ENCODE measurements at places on chromosomes 6 and 20.

- no peak for DNase-seq
These were observed 8.8 kb downstream of the SLC13A3 start for GRCh38 chr20:46642265-46642968.

GRCh38 chr6:34147906-34148630 lies 2.2 kb upstream of the GRM4 start:
- DNase-seq: no peak

- no peak for DNase-seq
These were observed 410.0 kb downstream of the PLCB1 start for GRCh38 chr20:8542110-8542486.

GRCh38 chr6:139778688-139779087 lies 404.2 kb upstream of the CITED2 start:
- no peak for DNase-seq

DNA sequence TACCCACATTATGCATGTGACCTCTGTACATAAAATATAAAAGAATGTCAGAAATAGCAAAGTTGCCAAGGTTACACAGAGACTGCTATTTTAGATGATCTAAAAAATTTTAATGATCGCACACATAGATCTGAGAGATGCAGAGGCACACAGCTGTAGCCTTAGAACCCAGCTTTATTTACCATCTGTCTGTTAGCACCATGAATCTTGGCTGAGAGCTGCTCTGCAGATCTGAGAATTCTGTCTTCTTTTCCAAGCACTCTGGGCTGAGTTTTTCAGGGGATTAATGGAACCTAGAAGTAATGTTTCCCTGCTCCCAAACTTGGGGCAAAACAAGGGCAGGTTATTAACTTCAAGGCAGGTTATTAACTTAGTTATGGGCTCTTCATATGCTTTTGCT lies 248.7 kb upstream of the JAG1 start:
- no peak for DNase-seq

DNA sequence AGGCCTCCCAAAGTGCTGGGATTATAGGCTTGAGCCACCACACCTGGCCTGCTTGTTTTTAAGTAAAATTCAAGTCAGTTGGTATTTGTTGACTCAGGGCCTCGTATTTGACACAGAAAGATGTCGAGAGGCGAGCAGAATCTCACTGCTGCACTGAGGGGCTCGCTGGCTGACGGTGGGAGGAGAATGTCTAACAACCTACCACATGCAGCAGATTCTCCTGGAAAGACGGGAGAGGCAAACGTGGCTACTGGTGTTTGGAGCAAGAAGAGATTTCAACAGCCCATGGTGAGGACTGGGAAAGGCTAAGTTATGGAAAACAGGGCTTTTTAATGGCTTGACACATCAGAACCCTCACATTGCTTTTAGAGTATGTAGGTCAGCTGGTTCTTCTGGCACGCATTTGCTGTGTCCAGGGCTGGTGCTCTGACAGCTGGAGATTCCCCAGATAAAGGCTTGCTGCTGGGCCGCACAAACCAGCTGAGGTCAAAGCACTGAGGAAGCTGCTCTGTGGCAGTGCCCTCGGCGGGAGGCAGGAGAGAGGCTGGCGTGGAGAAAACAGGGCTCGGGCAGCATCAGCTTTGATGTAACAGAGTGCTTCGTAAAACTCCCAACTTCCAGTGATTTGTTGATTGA lies 84.2 kb upstream of the FRMD1 start:
- no peak for DNase-seq

DNA sequence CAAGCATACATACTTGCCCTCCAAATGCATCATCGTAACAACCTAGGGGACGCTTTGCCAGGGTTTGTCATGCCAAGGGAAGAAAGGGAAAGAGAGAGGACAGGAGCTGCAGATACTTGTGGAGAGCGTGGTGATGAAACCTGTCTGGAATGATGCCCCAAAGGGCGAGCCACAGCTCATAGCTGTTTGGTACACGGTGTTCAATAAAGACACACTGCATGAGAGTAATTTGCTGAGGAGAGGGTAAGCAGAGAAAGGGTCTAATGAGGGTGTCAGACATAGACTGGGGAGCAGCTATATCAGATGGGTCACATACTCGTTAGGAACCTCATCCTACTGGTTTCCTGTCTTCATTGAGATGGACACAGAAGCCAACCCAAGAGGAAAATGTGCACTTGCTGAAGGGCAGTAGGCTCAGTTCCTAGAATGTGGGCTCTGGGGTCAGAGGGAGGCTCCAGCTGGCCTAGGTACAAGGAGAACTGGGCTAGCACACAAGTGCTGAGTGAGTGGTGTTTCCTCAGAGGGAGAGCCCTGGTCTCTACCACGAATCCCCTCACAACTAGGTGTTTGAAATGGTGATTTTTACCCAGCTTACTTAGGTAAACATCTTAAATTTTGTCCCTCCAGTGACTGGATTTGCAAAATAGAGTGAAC lies 5.2 kb upstream of the FOXO3 start:
- DNase-seq: no peak

DNA sequence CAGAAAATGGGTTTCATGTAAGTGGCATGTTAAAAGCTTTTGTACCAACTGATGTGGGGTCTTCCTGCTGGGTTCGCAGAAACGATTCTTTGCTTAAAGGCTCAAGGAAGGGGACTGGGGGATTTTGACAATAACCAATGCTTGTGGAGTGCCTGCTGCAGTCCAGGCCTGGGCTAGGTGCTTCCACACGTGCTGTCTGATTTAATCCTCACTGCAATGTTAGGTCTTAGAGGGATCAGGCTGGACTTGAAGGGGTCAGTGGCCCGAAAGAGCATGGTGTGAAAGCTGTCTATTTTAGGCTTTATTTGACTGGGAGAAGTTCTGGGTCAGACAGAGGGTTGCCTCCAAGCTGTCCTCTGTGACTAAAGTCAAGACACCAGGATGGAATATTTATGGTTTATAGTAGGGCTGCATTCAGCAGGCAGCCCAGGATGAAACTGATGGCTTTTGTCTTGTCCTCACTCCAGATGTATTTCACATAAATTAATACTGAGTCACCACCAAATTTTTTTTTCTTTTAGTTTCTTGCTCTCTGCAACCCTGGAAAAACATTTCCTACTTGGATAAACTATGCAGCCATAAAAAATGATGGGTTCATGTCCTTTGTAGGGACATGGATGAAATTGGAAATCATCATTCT lies 219.1 kb downstream of the ZMYND8 start:
- DNase-seq: no peak
